ENCODE measurements at places on chromosomes 7 and 10.

GRCh38 chr10:483261-483660, 206.2 kb downstream of the DIP2C start:
- no peak for DNase-seq

- DNase-seq: no peak
Observed at GRCh38 chr10:19966751-19967150, 150.5 kb downstream of the PLXDC2 start.

DNA sequence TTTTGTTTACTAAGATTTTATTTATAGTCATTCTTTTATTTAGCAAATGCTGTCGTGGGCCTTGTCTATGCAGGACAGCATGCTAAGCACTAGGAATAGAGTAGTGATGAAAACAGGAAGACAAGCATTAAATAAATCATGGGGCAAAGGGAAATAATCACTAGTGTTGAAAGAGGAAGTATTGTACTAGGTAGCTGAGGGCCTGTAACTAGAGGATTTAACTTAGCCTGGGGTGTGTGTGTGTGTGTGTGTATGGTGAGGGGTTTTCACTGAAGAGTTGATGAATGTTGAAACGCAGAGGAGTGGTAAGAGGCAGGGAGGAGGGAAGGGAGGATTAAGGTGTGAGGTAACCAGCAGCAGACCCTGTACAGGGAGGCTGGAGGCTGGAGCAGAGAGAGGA, 446.4 kb downstream of the SDK1 start:
- DNase-seq: no peak

- no peak for DNase-seq
Observed at GRCh38 chr7:12738665-12739064, 51.2 kb downstream of the ARL4A start.

- no peak for DNase-seq
Observed at GRCh38 chr10:94037286-94037685, 43.6 kb downstream of the PLCE1 start.

- DNase-seq: no peak
Observed at GRCh38 chr7:127900732-127901685, 130.2 kb downstream of the LRRC4 start.

DNA sequence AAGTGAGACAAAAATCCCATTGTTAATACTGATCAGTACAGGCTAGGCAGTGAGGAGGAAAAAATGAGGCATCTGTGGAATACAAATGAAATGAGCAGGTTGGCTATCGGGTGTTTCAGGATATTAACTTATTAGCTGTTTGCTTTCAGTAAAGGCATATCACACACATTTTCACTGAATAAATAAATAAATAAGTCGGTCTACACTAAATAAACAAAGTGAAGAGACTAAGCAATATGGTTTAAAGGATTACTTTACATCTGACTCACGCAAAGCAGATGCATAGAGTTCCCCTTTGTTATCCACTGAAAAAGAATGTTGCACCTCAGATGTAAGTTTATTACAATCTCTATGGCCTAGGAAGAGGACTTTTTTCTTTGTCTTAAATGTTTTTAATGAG, 6.3 kb upstream of the SEMA3A start:
- no peak for DNase-seq

DNA sequence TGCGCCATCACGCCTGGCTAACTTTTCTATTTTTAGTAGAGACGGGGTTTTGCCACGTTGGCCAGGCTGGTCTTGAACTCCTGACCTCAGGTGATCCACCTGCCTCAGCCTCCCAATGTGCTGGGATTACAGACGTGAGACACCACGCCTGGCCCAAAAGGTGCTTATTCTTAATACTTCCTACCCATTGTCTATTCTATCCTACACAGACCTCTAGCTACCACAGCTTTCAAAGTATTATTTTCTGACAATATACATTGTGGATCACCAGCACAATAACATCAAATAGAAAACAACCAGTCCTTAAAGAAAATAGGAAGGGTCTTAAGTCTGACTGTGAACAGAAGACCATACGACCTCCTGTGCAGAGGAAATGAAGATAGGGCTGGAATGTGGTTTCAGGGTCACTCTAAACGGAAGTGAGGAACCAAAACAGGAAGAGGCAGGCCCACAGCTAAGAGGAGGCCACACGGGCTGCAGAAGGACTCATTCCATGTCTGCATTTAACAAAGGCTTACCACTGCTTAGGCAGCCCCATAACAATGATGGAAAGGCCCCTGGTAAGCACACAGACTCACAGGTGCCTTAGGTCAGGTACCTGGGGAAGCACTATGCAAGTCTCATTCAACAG, 115.2 kb downstream of the ZFAND4 start:
- no peak for DNase-seq

- no peak for DNase-seq
Observed at GRCh38 chr7:108140671-108141070, 10.5 kb upstream of the LAMB4 start.

GRCh38 chr7:31044529-31044928, 7.6 kb upstream of the ADCYAP1R1 start:
- no peak for DNase-seq

DNA sequence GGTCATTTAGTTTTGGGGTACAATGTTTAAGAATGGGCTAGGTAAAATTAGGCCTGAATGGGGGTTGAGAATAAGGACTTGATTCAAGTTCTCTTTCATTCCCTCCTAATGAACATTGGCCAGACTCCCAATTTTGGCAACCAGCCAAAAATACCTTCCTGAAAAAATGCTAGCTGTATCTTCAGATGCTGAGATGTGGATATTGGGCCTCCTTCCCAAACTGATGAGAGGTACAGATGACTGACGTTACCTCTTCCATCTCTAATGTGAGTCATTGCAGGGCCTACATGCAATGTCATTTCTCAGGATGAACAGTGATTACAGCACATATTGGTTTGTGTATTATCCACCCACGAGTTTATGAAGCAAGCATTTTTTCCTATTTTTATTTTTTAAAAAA, 151.6 kb downstream of the SND1 start:
- DNase-seq: no peak

- no peak for DNase-seq
Observed at GRCh38 chr7:30646154-30646553, 36.1 kb downstream of the CRHR2 start.

DNA sequence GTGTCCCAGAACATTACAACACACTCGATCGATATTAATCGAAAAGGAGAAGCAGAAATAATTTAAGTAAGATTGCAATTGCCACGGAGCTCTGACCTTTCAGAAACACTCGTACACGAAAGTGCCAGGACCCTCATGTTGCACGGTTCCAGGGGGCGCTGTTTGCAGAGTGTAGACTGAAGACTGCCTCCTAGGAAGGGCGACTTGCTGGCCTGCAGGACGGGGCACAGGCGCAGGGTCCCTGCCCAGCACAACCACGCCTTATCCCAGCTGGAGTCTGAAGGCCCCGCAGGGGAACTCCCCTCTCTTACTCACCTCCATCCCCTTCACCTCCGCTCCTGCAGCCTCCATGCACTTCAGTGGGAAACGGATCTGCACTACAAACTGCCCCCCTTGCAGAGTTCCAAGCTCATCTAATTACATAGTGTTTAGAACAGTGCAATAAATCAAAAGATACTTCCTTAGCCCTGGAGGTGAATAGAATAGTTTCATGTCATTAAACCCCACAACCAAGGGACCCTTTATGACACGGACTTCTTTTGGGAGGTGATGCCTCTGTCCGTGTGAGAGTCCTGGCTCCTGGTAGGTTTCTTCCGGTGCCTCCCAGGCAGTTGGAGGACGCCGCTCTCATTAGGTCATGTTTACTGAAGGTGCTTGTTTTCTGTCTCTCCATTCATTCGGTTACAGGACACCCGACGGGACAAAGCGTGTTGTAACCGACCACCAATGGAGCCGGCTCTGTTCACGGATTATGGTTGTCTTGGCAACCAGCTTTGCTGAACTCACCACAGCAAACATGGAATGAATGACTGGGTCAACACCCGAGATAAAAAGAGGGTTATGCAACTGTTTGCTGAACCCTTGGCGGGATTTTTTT, 262.2 kb downstream of the BAMBI start:
- DNase-seq: no peak
